ENCODE measurements at places on chromosomes 12 and 14.

DNA sequence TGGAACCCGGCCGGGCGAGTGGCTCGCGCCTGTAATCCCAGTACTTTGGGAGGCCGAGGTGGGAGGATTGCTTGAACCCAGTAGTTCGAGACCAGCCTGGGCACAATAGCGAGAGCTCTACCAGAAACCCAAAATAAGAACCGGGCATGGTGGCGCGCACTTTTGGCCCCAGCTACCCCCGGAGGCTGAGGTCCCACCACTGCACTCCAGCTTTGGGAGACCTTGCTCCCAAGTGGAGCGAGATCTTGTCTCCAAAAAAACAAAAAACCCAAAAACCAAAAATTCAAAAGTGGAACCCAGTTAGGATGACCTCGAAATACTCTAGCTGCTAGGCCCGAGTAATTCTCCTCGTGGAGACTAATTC lies 769 bp upstream of the VTI1B start:
- no peak for DNase-seq

GRCh38 chr14:90428676-90429075 lies 31.8 kb downstream of the CALM1 start:
- DNase-seq, result no peak

- DNase-seq, result no peak
These were observed 810 bp downstream of the AACS start for GRCh38 chr12:125065919-125066570.

DNA sequence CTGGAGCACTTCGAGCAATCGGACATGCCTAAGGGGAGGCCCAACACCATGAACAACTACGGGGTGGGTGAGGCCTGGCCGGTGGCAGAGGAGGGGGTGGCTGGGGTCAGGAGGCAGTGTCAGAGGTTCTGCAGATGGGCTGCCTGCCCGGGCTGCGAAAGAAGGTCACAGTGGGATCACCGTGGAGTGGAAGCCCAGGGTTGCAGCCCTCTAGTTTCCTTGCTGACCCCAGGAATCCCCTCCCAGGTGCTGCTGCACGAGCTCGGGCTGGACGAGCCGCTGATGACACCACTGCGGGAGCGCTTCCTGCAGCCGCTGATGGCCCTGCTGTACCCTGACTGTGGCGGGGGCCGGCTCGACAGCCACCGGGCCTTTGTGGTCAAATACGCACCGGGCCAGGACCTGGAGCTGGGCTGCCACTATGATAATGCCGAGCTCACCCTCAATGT lies 1.9 kb upstream of the ARL6IP4 start:
- DNase-seq, result no peak

DNA sequence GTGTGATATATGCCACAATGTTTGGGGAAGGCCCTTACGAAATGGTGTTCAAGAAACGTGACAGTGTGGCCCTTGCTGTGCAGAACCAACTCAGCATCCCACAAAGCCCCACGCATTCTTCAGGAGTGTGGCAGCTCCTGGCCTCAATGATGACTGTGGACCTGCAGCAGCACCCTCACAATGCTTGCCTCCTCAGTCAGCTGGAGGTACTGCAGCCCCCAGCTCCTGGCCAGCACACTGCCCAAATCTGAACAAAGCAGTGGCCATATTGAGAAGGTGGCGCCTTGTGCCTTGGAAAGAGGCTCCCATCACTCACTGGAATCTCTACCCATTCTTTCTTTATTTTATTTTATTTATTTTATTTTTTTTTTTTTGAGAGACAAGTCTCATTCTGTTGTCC lies 10.4 kb downstream of the POLE2 start:
- DNase-seq, result no peak

DNA sequence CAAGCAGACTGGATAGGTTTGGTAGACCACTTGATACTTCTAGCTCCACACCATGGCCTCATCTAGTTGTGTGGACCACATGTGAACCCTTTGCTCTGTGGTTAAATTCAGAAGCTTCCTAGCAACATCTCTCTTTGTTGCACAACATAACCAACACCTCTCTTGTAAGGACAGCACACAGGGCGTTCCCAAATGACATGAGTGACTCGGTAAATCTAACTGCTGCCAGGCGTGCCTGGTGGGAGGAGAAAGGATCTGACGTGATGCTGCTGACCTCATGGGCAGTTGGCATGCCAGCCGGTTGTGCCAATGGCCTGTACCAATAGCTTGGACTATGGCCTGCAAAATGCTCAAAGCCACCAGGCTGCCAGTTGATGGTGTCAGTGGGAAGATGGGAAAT lies 93.8 kb downstream of the CPSF2 start:
- no peak for DNase-seq

DNA sequence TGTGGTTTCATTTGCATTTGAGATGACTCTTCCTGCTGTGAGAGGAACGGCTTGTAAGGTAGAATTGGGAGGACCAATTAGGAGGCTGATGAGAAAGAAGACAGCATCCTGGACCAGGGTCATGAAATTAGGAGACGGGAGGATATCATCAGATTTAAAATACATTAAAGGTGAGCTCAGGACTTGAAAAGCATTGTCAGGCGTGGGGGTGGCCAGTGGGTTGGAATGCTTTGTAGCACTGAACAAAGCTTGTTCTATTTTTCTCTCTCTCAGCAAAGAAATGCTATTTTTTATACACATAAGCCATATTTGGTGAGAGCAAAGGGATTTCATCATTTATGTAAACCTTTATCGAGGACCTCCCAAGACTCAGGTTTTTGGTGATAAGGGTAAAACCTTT lies 157.5 kb downstream of the TMEM132D start:
- no peak for DNase-seq

GRCh38 chr12:69872804-69873203 lies 47.8 kb downstream of the MYRFL start:
- DNase-seq, result no peak

DNA sequence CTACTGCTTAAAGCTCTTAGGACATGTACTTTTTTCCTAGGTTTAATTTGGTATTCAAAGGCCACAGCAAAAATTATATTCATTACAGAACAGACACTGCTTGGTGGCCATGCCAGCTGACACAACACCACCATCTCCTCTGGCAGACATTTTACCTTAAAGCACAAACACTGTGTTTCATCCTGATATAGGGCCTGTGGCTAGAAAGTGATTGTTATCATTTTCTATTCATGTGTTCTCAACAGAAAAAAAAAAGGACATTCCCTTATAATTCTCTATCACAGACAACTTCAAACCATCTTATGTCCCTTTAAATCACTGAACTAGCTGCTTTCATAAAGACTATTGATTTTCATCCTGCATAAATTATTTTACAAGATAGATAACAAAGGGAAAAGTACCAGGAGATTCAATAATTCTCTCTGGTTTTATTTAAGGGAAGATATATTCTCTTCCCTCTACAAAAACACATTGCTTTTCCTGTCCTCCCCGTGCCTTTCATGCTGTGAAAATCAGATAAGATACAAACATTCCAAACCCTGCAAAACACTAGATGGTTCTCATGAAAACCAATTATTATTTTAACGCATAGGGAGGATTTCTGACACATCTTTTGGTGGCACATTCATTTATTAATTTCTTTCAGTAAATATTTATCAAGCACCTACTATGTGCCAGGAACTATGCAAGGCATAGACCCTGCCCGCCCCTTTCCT lies 139.3 kb upstream of the TMCC3 start:
- DNase-seq, result no peak
